ENCODE measurements at places on chromosomes 2 and 18.

GRCh38 chr2:159449504-159450124 is 163.1 kb upstream of the WDSUB1 start:
- DNase-seq, result no peak

DNA sequence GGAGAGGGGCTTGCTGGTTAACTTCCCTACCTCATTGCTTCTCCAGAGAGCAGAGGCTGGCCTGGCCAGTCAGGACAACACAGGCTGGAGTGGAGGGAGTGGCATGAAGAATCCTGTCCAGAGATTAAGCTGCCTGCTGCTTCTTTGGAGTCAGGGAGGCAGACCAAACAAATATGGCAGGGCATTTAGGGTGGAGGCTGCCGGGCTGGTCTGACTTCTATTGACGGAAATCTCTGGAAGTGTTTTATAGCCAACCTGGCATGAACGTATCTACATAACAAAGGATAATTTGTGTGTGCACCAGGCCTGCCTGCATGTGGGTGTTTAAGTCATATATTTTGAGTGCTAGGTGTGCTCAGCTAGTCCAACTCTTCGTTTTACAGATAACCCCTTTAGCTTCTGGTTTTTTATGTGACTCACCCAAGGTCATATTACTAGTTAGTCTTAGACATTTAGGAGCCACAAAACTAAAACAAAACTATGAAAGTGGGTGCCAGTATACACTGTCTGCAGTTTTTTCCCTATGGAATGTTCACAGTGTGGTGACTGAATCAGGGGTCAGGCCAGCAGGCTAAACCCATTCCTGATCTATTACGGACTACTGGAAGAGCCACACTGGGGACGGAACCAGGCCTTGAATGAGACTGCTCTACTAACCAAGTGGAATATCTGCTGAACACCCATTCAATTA is 5.5 kb downstream of the NPC1 start:
- no peak for DNase-seq

GRCh38 chr2:187354661-187355060 is 93.4 kb downstream of the CALCRL start:
- DNase-seq, result no peak

DNA sequence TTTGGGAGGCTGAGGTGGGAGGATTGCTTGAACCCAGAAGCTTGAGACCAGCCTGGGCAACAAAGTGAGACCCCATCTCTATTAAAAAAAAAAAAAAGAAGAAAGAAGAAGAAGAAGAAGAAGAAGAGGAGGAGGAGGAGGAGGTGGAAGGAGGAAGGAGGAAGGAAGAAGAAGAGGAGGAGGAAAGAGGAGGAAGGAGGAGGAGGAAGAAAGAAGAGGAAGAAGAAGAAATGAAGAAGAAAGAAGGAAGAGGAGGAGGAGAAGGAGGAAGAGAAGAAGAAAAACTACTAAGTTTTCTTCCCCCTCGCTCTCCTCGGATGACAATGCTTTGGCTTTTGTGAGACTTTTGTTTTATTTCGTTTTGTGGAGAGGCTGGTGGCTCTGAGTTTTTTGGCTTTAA is 30.1 kb upstream of the EFHD1 start:
- no peak for DNase-seq

DNA sequence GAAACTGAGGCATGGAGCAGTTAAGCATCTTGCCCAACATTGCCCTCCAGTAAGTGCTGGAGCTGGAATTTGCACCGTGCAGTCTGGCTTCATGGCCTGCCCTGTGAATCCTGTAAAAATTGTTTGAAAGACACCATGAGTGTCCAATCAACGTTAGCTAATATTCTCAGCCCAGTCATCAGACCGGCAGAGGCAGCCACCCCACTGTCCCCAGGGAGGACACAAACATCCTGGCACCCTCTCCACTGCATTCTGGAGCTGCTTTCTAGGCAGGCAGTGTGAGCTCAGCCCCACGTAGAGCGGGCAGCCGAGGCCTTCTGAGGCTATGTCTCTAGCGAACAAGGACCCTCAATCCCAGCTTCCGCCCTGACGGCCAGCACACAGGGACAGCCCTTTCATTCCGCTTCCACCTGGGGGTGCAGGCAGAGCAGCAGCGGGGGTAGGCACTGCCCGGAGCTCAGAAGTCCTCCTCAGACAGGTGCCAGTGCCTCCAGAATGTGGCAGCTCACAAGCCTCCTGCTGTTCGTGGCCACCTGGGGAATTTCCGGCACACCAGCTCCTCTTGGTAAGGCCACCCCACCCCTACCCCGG is 1.3 kb downstream of the PROC start:
- DNase-seq, result no peak

DNA sequence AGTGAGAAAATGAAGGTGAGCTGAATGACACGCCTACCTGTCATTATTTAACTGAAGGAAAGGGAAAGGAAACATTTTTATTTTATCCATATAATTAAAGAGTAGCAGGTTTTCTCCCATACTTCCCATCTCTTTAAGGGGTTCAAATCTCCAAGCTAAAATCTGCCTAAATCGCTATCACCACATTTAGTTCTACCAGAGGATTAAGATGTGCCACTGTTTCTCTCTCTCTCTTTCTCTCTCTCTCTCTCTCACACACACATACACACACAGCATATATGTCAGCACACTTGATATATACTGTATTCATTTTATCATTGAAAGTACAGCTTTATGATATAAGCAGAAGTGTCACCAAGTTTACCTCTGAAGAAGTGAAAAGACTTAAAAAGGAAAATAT is 3.1 kb downstream of the WIPF1 start:
- DNase-seq, result no peak

- DNase-seq, result no peak
Measured at GRCh38 chr2:74502147-74502719, 2.8 kb upstream of the LBX2 start.

- DNase-seq, result no peak
Measured at GRCh38 chr2:3108710-3109702, 268.6 kb downstream of the EIPR1 start.

GRCh38 chr2:3288470-3289170 is 89.0 kb downstream of the EIPR1 start:
- no peak for DNase-seq

GRCh38 chr2:47091118-47091517 is 64.0 kb downstream of the STPG4 start:
- no peak for DNase-seq

DNA sequence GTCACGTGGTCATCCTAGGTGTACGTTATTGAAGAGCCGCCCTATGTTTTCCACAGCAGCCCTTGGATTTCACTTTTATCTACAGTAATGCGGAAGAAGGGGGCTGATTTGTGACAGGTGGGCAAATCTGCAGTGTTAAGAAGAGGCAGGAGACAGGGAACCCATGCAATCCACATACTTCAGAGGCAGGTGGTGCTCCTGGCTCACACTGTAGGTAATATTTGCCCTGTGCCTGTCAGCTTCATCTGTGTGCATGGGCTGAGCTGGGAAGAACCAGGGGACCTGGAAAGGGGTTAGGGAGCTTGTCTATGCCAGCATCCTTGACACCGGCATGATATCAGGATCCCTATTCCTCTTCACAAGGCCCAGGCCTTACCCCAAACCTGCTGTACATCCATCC is 183.9 kb downstream of the SH3RF3 start:
- DNase-seq, result no peak

- no peak for DNase-seq
Measured at GRCh38 chr2:215556979-215557378, 121.1 kb upstream of the FN1 start.

DNA sequence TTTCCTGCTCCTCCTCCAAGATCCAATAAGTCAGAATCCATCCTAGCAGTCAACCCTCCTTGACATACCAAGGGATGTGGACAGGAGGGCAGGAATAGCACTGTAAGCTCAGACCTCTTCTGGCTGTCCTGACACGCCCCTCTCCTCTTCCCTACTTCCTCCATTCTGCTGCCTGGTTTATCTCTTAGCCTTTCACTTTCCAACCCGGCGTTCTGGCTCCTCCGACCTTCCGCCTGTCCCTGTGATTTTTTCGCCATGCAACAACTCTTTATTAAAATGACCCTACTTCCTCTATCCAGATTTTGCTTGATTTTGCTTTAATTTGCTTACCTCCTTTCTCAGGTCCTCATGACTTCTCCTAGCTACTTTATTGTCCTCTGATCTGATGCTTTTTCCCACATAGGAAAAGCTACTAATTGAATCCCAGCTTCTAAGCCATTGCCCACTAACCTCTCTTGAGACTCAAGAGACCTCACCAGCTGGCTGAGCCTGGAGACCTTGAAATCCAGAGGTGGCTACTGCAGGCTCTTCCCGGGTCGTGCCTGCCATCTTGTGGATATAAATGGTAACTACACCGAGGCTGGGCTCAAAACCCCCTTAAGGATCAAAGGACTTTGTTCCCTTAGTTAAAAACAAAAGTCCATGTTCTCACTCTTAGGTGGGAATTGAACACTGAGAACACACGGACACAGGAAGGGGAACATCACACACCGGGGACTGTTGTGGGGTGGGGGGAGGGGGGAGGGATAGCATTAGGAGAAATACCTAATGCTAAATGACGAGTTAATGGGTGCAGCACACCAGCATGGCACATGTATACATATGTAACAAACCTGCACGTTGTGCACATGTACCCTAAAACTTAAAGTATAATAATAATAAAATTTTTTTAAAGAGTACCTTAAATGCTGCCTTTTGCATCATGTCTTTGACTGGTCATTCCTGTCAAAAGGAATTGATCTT is 139.4 kb downstream of the AKAIN1 start:
- DNase-seq, result no peak

DNA sequence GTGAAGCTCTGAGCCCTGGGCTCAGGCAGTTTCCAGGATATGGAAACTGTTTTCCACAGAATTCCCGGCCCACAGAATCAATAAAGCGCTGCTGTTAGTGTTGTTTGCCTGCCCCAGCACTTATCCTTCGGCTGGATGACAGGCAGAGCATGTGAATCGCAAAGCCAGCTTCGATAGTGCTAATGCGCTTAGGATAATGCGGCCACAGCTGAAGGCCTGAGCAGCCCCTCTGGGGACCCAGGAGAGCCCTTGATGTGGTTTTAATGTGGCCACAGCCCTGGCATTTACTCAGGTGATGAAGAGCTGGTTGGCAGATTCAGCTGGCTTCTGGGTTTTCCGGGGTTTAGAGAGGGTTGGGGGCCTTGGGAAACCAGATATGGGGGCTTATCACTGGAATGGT is 23.7 kb downstream of the PCARE start:
- DNase-seq, result no peak

DNA sequence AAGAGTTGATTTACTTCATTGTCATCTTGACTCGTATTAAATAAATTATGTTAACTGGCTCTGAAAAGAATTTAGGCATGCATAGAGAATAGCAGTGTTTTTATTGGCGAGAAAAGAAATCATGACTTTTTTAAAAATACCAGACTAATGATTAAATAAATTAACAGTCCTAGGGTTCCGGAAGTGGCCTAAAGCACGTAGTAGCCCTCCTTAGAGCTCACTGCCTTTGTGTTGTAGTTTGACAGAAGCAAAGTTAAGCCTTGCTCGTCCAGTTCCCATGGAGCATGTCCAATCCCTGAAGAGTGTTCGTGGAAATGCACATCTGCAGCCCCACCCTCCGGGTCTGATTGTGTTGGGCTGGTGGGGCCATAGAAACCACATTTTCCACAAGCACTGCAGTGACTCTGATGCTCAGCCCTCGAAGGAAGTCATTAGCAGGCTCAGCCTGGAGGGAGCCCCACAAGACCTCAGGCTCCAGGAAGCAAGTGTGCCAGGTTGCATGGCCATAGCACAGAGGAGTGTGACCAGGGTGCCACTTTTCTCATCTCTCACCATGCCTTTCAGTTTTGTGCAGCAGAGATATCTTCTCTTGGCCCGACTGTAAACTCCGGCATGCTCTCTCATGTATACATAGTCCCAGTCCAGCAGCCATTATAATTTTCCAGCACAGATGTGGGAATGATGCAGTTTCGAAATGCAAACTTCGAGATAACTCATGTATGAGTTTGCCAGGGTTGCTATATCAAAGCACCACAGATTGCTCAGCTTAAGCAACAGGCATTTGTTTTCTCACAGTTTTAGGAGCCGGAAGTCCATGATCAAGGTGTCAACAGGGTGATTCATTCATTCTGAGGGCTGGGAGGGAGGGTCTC is 188.6 kb upstream of the SH3BP4 start:
- DNase-seq, result no peak

DNA sequence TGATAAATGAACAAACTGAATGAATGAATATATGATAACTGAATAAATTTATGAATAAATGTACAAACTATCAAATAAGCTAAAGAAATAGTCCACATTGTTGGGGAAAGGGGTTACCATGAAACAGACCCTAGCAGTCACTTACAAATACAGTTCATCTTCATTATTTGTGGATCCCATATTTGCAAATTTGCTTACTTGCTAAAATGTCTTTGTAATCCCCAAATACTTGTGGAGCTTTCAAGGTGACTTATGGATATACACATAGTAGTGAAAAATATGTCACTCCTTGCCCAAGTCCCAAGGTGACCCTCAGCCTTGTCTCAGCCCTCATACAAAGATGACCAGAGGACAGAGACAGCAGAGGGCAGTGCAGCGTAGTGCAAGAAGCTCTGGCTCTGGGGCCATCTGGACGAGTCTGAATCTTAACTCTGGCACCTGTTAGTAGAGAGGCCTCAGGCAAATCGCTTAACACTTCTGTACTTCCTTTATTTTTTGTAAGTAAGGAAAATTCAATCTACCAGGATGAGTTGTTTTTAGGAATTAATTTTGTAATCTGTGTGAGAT is 3.1 kb downstream of the PAIP2B start:
- no peak for DNase-seq

GRCh38 chr2:159226059-159226461 is 60.4 kb downstream of the WDSUB1 start:
- DNase-seq, result no peak

- DNase-seq, result no peak
Measured at GRCh38 chr2:20130821-20131645, 79.6 kb upstream of the LAPTM4A start.

- DNase-seq, result no peak
Measured at GRCh38 chr18:8949206-8949605, 153.3 kb upstream of the NDUFV2 start.

- no peak for DNase-seq
Measured at GRCh38 chr2:42180300-42180699, 11.1 kb downstream of the EML4 start.

DNA sequence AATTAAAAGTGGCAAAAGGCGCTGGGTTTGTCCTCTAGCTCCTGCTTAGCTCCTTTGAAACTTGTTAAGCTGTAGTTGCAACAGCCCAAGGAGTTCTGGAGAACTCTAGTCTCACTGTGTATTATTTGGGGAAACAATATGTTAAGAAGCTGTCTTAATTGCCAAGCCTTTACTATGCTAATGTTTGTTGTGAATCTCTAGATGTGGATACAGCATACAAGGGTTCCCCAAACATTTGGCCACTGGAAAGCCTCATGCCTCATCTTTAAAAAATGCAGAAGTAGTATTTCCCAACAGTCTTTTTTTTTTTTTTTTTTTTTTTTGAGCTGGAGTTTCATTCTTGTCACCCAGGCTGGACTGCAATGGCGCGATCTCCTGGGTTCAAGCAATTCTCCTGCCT is 236.7 kb downstream of the PRKCE start:
- DNase-seq, result no peak

- DNase-seq, result no peak
Measured at GRCh38 chr2:133414486-133415209, 153.6 kb downstream of the NCKAP5 start.

GRCh38 chr2:122003196-122003940 is 247.9 kb downstream of the TSN start:
- DNase-seq, result no peak

- DNase-seq, result no peak
Measured at GRCh38 chr2:88614497-88615157, 12.6 kb downstream of the EIF2AK3 start.

- DNase-seq, result no peak
Measured at GRCh38 chr18:10264260-10264659, 190.2 kb upstream of the APCDD1 start.

GRCh38 chr18:48076461-48076860 is 146.0 kb upstream of the SMAD2 start:
- DNase-seq, result no peak

Data from stimulated activated CD8-positive, alpha-beta memory T cell treated with anti-CD3 and anti-CD28 coated beads, Interleukin-15, amount 100 ng/mL, for 24 hours (primary cell).